NCI-H2029 treated with DMSO at 0.1 percent for 48 hours (cell line): ENCODE measurements at places on chromosomes 7 and 10.

DNA sequence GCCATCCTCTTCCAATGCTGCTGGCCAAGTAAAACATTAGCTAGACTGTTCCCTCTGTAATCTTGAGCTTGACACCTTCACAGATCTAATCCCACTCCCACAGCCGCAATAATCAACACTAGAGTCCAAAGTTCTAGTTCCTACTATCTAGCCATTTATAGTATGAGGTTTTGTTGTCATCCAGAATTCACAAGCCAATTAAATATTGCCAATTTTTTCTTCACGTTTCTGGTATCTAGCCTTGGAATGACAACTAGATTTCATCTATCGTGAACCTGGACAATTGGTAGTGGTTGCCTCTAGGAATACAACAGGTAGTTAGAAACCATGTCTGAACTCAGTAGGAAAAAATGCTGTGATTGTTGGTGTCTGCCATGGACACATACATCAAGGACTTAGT is 10.4 kb downstream of the WASL start:
- DNase-seq: no peak

GRCh38 chr7:90225181-90225580 is 13.6 kb downstream of the STEAP2 start:
- DNase-seq: no peak

DNA sequence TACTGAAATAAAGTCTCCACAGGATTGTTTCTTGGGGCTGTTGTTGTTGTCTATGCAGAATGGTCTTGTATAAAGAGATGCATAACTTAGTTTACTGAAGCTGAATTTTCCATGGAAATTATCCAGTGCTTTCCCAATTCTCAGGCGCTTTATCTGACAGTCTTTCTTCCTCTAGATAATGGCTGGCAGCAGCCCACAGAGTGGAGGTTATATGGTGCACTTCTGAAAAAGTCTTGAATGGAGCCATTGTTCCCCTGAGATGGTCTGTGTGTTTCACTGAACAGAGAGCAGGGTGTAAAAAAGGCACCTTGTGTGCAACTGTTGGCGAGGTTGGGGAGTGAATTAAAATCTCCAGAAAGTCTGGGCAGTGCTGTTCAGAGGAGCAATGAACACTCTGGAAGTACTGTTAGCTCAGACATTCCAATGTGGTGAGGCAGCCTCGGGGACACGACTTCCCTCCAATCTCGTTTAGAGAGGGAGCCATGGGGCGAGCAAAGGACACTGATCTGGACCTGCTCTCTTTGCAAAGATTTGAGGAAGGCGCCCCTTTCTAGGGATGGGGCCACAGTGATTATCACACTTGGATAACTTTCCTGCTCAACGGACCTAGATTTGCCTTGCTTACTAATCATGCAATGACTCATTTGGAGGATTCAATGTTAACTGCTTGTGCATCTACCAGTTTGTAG is 2.0 kb upstream of the PLCE1 start:
- DNase-seq: no peak

GRCh38 chr10:52525761-52526160 is 211.7 kb downstream of the DKK1 start:
- no peak for DNase-seq

DNA sequence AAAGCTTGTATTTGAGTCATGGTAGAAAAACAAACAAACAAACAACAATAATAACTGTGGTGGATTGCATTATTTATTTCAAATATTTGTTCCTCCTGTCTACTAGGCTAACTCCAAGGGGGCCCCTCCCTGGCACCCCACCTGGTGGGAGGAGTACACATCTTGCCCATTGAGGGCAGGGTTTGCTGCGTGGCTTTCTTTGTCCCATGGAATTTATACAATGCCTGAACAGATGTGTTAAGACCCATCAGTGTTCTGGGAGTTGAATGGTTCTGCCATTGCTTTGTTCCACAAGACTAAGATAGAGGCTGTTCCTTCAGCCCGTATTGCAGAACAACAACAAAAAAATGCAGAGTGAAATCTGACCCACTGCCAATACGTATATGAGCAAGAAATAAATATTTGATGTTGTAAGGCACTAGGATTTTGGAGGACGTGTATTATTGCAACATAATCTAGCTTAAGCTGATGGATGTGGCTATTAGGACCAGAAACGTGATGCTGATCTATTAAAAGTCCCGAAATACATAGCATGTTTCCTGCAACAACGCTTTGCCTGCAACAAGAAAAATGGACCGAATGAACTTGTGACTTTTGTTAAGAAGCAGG is 119.1 kb upstream of the JCAD start:
- DNase-seq: no peak

DNA sequence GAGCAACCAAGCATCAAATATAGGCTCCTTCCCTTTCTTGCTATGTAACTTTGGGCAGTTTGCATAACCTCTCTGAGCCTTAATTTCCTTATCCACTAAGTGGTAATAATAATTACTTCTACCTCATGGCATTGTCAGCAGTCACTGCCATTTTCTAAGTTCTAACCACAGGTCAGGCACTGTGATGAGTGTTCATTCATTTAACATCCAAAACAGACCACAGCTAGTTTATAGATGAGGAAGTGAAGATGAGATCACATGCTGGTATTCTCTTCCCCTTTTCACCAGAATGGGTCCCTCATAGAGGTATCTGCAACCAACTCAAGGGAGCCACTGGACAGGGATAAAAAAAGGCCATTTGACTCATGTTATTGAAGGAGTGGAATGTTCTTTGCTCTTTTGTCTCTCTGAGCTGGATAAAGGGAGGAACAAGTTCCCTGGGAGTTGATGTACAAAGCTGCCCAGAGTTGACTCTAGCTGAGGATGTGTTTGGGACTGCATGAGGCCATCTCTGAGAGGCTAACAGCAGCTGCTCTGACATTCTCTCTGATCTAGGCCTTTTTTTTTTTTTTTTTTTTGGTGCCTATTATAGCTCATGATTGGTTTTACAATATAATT is 65.0 kb downstream of the DNAJC12 start:
- DNase-seq: no peak

DNA sequence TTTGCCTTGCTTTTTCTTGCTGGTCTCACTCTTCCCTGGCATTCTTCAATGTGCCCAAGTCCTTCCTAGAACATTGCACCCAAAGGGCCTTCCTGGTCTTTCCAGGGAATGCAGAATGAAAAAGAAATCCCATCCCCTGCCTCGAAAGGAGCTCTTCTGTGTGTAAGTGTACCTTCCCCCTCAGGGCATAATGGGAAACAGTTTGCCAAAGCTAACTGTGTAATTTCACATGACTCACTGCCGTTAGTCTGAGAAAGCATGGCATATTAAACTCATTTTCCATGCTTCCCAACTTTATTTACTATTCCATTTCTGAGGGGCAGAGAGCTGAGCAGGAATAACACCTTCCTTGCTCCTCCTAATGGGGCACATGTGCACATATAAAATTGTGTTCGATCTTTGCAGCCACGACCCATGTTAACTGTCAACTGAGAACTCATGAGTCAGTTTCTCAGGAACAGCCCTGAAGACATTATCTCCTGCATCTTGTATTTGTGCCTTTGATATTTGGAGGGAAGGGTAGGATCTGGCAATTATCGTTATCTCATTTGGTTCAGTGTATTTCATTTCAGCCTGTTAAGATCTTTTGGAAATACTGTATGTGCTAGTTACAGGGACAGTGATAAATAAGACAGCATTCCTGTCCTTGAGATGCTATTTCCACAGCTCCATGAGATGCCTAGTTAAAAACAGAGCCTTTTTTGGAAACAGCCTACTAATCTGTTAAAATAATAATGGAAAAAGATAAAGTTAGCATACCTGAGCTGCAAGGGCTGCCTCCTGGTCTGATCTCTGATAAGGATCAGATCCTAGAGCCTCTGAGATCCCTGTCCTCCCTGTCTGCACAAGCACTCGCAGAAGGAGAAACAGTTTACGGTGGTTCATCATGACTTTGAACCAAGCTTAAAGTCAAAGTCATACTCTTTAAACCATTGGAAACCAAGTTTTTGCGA is 42.3 kb downstream of the IKZF1 start:
- no peak for DNase-seq

GRCh38 chr7:94664023-94664422 is 8.1 kb upstream of the SGCE start:
- no peak for DNase-seq

DNA sequence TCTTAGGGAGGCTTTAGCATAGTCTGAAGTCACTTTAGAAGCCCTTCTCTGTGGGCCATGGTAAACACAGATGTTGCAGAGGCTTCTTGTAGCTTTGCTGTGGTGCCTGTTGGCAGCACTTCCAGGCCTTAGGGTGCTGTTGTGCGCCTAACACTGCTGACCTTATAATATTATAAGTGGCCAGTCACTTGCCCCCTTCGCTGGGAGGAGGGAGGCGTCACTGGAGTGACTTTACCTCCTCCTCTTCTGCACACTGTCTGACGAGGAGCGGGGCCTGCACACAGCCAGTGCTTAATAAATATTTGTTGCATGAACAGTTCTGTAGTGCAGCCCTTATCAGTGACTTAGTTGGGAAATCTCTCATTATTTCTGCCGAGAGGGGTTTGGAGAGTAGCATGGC is 63.3 kb downstream of the WDR37 start:
- DNase-seq: no peak
